ENCODE measurements at places on chromosomes 1 and 21.

GRCh38 chr1:205676002-205676401 lies 4.3 kb downstream of the SLC45A3 start:
- DNase-seq, result no peak

GRCh38 chr1:201221201-201221846 lies 30.7 kb downstream of the IGFN1 start:
- DNase-seq, result no peak

DNA sequence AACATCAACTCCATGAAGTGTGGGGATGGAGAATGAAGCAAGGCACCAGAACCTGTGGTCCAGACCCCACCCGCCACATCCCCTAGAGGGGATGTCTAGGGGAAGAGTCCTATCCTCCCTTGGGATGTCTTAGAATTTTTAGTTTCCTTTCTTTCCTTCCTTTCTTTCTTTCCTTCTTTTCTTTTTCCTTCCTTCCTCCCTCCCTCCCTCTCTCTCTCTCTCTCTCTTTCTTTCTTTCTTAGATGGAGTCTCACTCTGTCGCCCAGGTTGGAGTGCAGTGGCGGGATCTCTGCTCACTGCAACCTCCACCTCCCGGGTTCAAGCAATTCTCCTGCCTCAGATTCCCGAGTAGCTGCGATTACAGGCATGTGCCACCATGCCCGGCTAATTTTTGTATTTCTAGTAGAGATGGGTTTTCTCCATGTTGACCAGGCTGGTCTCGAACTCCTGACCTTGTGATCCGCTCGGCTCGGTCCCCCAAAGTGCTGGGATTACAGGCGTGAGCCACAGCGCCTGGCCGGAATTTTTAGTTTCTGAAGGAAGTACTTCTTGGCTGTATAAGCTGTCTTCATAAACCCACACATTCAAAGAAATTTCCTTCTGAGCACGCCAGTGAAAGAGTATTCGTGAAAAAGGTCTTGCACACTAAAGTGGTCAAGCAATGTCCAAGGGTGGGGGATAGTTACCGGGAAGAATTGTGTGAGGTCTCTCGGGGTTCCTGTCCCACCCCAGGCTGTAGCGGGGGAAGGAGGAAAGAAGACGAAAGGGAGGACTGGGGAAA lies 20.8 kb upstream of the LEFTY2 start:
- DNase-seq, result no peak

- no peak for DNase-seq
These were observed 576.1 kb upstream of the PTBP2 start for GRCh38 chr1:96145492-96145891.

- DNase-seq, result no peak
These were observed 35.8 kb downstream of the PLEKHA6 start for GRCh38 chr1:204323887-204324286.

DNA sequence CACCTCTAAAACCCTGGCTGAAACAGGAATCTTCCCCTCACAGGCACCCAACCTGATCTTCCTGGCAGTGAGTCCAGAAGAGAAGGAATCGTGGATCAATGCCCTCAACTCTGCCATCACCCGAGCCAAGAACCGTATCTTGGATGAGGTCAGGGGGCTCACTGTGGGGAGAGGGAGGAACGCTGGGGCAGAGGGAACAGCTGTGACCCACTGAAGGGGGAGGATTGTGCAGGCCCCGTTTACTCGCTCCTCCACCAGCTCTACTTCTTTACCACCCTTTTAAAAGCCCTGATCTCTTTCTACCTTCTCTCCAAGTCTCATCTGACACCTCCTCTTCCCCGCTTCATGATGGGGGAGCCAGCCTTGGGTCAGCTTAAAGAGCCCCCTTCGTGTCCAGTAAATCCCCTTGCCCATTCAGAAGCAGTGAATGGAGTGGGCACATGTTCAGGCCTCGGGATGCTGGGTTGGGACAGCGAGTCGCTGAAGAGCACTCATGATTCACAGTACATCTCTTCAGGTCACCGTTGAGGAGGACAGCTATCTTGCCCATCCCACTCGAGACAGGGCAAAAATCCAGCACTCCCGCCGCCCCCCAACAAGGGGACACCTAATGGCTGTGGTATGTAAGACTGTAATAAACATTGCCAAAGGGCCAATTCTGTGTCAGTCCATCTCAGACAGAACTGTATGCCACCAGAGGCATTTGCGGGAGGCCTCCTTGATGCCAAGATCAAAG lies 7.3 kb downstream of the PLEKHO1 start:
- no peak for DNase-seq

GRCh38 chr21:45860493-45861155 lies 120.9 kb upstream of the COL6A1 start:
- no peak for DNase-seq

- DNase-seq, result no peak
These were observed 132.5 kb upstream of the DPT start for GRCh38 chr1:168861421-168862004.

GRCh38 chr1:11777658-11778322 lies 15.8 kb downstream of the C1orf167 start:
- no peak for DNase-seq

DNA sequence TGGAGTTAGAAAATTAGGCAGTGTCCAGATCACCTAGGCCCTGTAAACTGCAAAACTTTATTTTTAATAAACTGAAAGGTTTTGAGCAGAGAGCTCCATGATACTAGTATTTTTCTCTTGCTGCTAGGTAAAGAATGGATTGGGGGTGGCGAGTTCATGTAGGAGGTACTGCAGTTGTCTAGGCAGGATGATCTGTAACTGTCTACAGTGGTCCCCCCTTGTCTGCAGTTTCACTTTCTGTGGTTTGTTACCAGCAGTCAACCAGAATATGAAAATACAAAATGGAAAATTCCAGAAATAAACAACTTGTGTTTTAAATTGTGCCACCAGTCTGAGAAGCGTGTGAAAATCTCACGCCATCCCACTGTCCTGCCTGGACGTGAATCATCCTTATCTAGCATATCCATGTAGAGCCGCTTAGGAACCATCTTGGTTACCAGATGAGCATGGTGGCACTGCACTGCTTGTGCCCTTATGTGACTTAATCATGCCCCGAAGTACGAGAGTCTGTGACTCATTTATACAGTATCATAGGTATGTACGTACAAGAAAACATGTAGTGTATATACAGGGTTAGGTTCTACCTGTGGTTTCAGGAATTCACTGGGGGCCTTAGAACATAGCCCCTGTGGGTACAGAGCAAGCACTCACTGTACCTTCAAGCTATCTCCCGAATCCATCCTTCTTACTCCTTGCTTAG lies 94.2 kb downstream of the AHCTF1 start:
- DNase-seq, result no peak

GRCh38 chr1:166182281-166182680 lies 15.5 kb upstream of the FAM78B start:
- no peak for DNase-seq

- no peak for DNase-seq
These were observed 49.3 kb downstream of the SH3GLB1 start for GRCh38 chr1:86753700-86754099.

- DNase-seq, result no peak
These were observed 20.7 kb upstream of the RPE65 start for GRCh38 chr1:68470388-68470970.

DNA sequence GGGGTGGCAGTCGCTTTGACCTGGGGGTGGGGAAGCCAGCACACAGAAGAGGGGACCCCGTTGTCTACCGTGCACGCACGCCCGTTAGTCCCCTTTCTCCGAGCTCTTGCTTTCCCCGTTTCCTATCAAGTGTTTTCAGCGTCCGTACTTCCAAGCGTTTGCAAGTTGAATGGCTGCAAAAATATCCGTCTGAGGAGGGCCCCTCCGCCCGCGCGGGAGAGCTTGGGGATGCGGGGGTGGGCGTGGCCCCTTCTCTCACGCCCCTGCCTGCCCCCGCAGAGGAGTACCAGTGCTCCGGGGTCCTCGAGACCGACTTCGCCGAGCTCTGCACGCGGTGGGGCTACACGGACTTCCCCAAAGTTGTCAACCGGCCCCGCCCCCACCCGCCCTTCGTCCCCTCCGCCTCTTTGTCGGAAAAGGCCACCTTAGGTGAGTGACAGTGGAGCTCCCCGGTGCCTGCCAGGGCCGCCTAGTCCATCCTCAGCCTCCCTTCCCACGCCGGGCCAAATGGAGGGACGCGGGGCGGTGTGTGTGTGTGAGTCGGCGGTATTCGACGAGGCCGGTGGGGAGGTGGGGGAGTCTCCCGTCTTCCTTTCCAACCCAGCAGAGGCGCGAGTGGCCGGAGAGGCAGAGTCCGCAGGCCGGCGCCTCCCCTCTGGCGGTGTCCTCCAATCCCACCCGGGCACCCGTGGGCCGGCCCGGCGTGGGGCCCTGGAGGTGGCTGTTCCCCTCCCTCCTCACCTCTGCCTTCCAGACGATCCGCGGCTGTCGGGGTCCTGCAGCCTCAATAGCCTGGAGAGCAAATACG lies 3.4 kb downstream of the LRRC71 start:
- no peak for DNase-seq

DNA sequence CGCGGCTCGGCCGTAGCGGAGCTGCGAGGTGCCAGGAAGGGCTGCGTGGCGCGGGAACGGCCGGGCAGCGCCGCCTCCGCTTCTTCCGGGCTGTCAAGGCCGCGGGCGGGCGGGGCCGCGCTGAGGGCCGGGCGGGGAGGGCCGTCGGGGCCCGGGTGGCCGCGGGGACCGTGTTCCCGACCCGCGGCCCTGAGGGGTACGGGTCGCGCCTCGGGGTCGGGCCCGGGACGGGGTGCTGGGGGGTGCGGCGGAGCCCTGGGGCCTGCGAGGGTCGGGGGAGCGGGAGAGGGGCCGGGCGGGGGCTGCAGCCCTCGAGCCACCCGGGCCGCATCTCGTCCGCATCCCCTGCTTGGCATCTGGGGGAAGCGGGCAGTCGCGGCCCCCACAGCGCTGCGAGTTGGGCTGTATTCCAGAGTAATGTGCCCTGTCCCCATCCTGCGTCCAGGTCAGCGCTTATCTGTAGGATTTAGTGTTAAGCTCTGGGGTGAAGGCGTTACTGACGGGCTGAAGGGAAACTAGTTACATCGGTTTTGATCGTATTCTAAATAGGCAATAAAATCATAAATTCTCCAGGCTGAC lies 379 bp downstream of the RER1 start:
- no peak for DNase-seq

DNA sequence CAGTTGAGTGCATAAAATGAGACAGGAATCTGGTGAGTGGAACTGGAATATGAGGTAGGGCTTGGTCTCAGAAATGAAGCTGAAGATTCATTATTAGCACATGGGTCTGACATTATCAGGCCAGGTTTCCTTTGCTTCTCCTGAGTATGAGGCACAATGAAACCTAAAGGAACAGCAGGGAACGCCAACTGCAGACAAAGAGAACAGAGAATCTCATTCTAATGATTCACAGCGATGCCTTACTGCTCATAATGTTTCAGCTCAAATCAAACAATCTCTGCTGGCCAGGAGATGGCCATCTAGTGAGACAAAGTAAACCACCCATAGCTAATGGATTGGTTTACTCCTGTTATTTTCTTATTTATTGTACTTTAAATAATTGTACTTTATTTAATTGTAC lies 133.5 kb downstream of the C1orf21 start:
- no peak for DNase-seq

DNA sequence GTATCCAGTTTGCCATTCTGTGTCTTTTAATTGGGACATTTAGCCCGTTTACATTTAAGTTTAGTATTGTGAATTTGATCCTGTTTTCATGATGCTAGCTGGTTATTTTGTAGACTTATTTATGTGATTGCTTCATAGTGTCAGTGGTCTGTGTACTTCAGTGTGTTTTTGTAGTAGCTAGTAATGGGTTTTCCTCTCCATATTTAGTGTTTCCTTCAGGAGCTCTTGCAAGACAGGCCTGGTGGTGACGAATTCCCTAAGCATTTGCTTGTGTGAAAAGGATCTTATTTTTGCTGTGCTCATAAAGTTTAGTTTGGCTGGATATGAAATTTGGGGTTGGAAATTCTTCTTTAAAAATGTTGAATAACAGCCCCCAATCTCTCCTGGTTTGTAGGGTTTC lies 69.2 kb upstream of the PDC start:
- no peak for DNase-seq

- DNase-seq, result no peak
These were observed 40.1 kb upstream of the COL6A2 start for GRCh38 chr21:46057710-46058241.
